ENCODE measurements at places on chromosomes 2 and 18.

GRCh38 chr2:228916416-228917090 is 354.5 kb downstream of the PID1 start:
- DNase-seq = no peak

GRCh38 chr18:68623342-68623741 is 91.6 kb downstream of the TMX3 start:
- DNase-seq = peak; percentile 50

DNA sequence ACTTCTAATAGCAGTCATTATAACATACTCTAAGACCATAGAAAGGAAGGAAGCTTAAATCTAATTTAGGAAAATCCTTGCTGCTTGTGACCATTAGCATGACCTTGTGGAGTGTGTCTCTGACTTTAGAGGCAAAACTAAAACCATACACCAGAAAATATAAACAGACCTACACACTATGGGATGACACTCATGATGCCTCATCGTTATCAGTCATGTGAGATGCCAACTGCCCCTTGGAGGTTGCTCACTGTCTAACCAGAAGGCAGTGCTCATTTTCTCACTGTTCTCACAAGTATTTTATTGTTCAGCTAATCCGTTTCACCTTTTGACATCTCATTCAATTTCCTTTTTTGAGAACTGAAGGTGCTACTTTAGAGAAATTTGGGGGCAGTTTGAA is 376.9 kb downstream of the RND3 start:
- no peak for DNase-seq

DNA sequence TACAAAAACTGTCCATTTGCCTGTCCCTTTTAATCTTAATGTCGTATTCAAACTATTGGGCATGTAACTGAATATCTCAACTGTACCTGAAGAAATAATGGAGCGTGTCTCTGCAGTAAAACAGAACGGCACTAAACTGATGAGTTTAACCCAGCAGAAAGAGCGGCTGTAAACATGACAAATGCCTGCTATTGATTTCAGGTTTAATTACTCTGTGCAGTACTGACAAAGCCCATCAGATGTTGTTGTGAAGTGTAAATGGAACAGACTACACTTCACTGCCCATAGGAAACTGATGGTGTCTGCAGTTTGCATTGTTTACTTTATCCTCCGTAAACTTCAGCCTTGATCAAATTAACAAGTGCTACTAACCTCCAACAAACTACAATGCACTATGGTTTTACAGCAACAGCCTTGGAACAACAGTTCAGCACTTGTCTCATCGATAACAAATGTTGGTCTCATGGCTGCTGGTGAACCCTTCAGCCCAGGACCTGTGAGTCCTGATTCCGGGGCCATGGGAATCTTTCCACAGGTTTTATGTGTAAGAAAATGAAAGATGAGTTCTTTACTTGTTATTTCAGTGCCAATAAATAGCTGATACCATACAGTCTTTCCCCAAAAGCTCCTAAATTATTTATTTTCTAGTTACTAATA is 316.5 kb downstream of the CCDC178 start:
- DNase-seq = no peak

- no peak for DNase-seq
These were observed 154.1 kb upstream of the HS6ST1 start for GRCh38 chr2:128472789-128473174.

- no peak for DNase-seq
These were observed 41.6 kb downstream of the DHRS9 start for GRCh38 chr2:169110916-169111315.

DNA sequence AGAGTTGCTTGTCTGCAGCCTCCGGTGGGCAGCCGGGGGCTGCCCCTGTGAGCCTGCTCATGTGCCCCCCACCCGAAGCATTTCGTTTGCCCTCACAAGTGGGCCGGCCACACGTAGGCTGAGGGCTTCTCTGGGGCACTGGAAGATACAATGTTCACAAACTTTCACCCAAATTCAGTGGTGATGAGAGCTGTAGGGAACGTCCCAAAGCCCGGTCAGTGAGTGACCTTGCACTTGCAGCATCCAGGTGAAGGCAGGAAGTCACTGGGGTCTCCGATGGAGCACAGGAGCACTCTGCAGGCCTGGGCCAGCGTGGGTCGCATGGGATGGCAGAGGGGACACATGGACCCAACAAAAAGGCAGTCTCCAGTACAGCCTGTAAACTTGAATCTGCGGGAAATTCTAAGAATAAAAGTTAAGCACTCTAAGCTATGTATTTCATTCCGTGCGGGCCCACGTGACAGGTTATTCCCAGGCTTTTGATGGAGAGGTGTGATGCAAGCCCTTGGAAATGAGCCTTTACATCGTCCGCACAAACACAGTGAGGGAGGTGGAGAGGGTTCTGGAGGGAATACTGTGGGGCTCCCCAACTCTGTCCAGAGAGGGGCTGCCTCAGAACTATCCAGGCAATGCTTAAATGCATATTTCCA is 42.5 kb downstream of the CNGA3 start:
- DNase-seq = no peak

DNA sequence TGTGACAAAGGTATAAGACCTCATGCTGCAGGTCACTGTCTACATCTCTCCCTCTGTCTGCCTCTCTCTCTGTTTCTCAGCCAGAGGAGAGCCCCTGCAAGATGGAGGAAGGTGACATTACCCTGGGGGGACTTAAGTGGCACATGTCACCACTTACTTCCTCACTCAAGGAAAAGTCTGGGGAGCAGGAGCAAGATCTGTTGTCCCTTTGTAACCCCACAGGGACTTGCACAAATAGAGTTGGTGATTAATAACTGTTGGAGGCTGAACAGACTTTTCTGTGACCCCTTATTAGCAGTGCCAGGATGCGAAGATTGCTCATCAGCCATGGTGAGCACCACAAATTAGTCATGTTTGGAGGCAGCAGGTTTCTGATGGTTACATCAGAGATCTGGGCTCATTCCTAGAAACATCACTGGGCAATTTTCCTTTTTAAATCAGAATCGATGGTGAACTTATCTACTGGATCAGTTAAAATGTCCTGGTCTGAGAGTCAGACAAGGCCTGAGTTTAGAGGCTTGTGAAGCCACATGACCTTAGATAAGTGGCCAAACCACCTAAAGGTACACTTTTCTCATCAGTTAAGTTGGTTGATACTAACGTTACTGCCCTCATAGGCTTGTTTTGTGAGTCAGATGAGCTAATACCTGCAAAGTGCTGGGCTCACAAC is 81.2 kb upstream of the LTBP1 start:
- DNase-seq = no peak

DNA sequence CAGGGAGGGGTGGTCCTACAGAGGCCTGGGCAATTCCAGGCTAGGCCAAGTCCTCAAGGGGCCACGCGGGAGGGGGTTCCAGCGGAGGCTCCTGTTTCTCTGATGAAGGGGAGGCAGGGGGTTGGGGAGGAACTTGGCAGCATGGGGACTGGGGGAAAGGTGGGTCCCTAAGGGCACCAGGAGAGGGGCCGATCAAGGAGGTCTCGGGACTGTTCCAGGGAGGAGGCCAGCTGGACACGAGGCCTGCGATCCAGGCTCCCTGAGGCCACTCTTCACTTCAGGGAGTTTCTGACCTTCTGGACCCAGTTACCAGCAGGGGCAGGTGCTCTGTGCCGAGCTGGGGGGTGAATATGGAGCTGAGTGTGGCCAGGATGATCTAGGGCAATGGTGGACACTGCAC is 71.5 kb downstream of the ASB1 start:
- DNase-seq = no peak

GRCh38 chr2:234335661-234336228 is 161.1 kb downstream of the ARL4C start:
- no peak for DNase-seq

- no peak for DNase-seq
These were observed 523 bp downstream of the KCTD1 start for GRCh38 chr18:26547646-26548414.

- DNase-seq = no peak
These were observed 229.5 kb downstream of the ATAD2B start for GRCh38 chr2:23697256-23698075.

- DNase-seq = no peak
These were observed 65.4 kb downstream of the EIF2AK3 start for GRCh38 chr2:88561646-88562388.

DNA sequence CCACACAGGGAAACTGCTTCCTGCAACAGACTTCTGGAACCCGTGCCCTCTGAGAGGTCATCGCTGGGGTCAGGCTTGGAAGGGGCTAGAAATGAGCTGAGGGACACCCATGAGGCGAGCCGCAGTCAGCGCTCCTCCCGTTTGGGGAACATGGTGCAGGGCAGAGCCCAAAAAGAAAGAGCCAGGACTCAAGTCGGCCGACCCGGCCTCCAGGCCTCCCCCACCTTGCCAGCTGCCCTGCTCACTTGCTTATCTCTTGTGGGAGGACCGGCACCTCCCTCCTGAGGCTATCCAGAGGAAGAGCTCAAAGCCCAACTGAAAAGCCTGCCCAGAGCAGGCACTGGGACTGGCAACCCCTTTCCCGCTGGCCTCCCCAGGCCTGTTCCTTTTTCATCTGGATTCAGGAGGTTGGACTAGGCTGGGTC is 43.6 kb downstream of the SCTR start:
- DNase-seq = no peak

DNA sequence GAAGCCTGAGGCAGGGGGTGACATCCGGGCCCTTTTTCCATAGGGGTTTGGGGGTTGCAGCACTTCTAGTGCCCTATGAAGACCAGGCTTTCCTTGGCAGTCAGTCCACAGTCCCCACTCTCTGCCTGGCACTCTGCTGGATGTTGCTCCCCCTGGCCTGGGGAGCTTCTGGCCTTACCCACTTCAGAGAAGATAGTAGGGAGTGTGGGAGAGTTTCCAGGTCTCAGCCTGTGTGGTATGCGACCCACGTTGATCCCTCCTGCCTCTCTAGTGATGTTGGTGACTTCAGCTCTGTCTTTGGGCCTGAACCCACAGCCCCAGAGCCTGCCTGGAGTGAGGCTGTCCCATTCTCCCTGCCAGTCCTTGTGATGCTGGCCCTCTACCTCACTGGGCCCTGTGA is 105.6 kb downstream of the STPG4 start:
- no peak for DNase-seq

- DNase-seq = no peak
These were observed 577 bp upstream of the TANC1 start for GRCh38 chr2:158967731-158968395.
